ENCODE measurements at places on chromosomes 11 and 22.

- peak; percentile 61 for DNase-seq
Measured at GRCh38 chr22:37661160-37661924, 2.8 kb downstream of the PDXP start.

- DNase-seq: no peak
Measured at GRCh38 chr11:108852701-108853100, 187.8 kb downstream of the DDX10 start.

DNA sequence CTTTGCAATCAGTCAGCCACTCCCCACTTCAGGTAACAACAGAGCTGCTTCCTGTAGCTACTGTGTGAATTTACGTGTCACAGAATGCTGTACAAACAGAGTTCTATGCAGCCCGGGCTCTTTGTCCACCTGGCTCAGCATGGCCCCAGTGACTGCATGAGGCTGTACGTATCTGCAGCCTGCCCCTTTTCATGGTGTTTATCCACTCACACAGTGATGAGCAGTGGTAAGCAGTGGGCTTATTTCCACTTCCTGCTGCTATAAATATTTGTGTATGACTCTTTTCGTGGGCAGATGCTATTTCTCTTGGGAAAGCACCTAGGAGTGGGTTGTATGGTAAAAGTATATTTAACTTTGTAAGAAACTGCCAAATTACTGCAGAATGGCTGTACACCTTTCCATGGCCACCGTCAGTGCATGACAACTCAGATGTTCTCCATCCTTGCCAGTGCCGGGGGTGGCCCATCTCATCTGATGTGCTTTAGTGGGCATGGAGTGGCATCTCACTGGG is 43.3 kb downstream of the MYEOV start:
- DNase-seq: no peak

DNA sequence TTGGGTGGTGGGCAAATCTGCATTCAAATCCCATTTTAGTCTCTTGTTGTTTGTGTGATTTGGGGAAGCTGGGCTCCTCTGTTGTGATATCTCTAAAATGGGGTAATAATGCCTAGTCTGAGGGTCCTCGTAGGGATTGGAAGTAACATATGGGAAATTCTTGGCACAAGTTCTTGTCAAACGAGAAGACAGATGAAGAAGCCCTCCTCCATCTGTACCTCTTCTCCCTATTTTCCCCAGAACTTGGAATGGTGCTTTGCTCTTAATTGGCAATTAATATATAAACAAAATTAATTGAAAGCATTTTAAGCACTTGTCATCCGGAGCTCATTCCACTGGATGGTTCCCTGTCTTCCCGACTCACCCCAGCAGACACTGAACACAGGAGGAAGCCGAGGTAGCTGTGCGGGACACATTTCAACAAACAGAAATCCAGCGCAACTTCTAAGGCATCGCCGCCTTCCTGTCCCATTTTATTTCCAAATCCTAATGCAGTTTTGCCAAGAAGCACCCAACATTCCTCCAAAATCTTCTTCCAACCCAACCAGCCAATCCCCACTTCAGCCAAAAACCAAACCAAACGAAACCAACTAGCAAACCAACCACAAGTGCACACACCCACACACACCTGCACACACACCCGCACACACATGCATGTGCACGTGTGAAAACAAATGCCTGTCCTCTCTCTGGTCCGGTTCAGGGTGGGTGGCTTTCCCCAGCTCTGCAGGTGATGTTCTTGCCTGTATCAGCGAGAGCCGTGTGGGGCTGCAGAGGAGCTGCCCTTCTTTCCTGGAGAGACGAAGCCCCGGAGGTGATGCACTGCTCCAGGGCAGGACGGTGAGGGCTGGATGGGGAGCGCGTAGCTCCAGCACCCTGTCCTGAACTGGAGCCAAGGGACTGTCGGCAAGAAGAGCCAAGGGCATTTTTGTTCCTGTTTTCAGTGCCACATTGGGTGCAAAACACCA is 100.8 kb upstream of the B3GAT1 start:
- DNase-seq: no peak

DNA sequence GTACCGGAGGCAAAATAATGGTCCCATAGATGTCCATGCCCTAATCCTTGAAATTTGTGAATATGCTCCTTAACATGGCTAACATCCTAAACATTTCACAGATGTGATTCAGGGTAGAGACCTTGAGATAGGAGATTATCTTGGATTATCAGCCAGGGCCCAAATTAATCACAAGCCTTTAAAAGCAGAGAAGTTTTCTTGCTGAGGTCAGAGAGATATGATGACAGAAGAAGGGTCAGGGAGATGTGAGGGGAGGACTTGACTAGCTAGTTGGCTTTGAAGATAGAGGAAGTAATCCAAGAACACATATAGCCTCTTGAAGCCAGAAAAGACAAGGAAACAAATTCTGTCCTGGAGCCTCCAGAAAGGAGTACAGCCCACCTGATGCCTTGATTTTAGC is 19.1 kb upstream of the FDX1 start:
- no peak for DNase-seq

- DNase-seq: no peak
Measured at GRCh38 chr22:30027169-30027568, 53.1 kb upstream of the HORMAD2 start.

DNA sequence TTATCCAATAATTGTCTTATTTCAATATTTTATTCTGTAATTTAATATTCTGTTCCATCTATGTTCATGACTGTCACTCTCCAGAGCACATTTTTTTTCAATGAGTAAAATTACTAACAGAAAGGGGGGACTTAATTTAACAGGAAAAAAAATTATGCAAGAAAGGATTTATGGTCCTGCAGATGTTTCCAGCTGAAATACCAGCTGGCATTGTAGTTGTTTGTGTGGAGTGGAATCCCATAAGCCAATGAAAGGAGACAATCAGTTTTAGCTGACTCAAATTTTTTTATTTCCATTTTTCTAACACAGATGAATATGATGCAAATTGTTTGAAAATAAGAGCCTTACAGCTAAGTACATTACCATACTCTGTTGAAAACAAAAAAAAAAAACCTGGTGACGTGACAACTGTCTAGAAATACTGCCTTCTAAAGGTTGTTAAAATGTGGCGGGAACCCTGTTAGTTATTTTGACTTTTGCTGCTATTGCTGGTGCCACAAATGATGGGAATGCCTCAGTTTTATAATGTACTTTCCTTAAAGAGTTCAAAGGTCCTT is 389.1 kb downstream of the ETS1 start:
- no peak for DNase-seq

GRCh38 chr22:23906641-23907040 is 12.5 kb downstream of the MIF start:
- no peak for DNase-seq

GRCh38 chr11:33857933-33858371 is 33.9 kb downstream of the LMO2 start:
- peak; percentile 94 for DNase-seq

DNA sequence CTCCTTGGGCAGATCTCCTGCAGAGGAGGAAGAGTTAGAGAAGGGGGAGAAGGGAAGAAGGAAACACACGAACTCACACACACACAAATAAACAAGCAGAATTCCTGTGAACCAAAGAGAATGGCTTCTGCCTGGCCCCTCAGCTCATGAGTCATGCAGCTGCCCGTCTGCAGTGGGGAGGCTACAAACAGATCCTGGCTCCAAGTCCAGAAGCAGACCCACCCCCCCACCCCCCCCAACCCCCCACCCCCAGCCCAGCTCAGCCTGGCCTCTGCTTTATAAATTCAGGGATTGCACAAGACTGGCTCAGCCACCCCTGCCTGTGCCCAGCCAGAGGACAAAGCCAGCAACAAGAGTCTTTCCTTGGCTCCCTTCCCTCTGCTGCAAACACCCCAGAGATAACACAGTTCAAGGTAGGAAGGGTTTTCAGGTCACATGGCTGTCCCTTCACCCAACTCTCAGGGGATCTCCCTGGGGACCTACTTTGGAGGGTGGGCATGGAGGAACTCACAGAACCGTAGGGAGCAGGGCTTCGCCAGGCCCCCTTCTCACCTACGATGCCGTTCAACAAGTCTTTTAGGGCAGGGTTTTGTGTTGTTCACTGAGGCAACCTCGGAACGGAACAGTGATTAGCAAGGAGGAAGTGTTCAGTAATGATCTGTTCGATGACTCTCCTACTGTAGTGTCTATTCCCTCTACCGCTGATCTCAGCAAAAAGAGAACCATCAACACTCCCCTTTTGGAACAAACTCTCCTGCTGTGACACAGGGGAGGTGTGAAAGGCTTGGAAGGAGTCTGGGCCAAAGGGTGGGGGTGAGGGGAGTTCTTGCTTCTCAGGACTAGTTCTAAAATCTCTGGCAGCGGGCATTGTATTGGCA is 35.5 kb downstream of the RPL27A start:
- no peak for DNase-seq

Data from Karpas-422 (cell line).